Pulmonary artery endothelial cell (primary cell): ENCODE measurements at places on chromosomes 16 and 17.

GRCh38 chr17:47615766-47616424 is 33.8 kb upstream of the KPNB1 start:
- DNase-seq: no peak

DNA sequence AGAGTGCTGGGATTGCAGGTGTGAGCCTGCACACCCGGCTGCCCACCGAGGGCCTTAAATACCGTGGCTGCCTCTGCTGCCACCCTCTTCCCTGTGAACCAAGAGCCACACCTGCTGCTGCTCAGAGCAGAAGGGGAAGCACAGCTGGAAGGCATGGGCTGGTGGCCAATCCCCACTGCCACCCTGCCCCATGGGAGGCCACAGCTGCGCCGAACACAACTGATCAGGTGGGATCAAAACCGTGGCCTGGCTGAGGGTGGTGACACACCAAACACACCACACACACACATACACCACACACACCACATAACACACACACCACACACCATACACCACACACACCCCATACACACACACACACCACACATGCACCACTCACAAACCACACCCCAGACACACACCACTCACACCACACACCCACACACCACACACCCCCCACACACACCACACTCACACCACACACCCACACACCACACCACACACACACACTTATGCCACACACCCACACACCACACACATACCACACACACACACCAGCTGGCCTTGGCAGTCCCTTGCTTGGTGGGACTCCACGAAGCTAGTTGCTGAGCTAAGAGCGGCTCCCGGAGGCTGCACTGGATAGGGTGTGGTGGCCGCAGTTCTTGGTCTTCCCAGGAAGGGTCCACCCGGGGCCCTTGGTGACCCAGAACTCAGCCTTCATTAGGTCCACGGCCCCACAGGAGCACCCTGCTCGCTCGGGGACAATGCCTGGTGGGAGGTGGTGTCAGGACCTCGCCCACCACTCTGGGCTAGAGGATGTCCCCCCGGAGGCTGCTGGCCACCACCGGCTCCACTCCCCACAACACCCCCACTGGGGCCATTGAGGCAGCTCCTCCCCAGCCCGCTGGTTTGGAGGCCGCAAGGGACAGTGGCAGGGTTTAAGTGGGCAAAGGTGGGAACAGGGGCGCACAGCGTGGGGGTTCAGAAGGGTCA is 14.9 kb downstream of the CEP131 start:
- DNase-seq: no peak

DNA sequence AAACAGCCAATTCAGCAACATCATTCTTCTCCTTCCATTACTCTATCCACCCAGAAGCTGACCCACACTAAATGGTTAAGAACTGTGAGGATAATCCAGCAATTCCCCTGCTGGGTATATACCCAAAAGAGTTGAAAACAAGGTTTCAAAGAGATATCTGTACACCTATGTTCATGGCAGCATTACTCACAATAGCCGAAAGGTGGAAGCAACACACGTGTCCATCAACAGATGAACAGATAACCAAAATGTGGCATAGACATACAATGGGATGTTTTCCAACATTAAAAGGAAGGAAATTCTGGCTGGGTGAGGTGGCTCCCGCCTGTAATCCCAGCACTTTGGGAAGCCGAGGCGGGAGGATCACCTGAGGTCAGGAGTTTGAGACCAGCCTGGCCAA is 19.9 kb downstream of the MIS12 start:
- no peak for DNase-seq

- DNase-seq: no peak
Measured at GRCh38 chr17:34988644-34989043, 8.3 kb downstream of the LIG3 start.

- DNase-seq: no peak
Measured at GRCh38 chr16:85615852-85616606, 2.9 kb downstream of the GSE1 start.
